ENCODE measurements at places on chromosomes 2 and 18.

DNA sequence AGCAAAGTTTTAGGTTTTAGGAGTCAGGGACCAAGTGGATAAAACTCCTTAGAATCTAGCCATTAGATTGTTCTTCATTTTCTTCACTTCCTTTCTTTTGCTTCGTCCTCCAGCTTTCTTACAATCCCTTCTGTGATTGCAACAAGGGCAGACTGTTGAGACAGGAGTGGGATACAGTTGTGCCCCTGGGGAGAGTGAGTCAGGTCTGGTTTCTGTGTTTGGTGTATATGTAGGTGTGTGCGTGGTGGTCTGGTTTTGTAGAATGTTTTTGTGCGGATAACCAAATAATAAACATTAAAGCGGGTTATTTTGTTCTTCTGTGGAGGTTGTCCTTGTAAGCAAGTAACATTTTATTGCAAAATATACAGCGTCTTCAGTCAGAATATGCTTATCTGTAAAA is 7.3 kb downstream of the INSIG2 start:
- DNase-seq: no peak

DNA sequence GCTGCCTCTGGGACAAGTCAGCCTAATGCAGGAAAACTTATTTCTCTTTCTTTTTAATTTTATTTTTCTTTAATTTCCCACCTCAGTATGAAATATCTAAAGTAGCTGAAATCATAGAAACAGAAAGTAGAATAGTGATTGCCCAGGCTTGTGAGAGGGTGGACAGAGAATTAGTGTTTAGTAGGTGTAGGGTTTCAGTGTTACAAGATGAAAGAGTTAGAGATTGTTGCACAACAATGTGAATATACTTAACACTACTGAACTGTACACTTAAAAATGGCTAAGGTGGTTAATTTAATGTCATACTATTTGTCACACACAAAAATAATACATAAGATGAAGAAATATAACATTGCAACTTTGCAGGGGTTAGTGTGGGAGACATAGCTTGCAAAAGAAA is 80.8 kb downstream of the NAT8 start:
- DNase-seq: no peak

- no peak for DNase-seq
Observed at GRCh38 chr18:38900445-38900844, 1334.8 kb upstream of the CELF4 start.

DNA sequence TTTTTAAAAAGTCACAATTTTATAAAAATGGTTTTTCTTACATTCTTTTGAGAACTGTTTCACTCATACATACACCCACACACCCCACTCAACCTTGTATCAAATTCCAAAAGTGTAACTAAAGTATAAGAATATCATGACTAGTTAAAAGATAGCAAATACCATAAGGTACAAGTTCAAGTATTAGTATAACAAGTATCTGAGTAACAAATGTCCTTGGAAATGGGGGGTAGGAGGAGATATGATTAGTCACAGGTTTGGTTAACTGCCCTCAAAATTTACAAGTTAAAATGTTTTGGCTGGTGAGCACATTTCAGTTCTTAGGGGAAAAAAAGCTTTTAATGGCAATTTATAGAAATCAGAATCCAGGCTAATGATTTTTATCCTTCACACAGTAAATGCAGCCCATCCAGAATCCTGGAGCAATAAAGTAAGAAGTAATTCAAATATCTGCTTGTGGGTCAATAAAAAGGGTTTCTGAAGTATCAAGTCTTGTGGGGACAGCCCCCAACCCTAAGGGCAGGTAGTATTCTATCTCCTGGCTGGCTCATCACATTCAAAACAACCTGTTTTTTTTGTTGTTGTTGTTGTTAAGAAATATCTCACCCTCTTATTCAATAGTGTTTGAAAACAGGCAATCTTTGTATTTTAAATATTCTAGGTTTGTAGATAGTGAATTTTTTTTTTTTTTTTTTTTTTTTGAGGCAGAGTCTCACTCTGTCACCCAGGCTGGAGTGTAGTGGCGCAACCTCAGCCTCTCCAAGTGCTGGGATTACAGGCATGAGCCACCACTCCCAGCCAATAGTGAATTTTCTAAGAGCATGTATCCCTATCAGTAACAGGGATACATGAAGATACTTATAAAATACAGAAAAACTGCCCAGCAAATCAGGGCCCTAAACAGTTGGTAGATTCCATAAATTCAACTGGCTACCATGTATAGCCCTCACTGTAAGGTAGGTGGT is 14.5 kb downstream of the IAH1 start:
- no peak for DNase-seq

DNA sequence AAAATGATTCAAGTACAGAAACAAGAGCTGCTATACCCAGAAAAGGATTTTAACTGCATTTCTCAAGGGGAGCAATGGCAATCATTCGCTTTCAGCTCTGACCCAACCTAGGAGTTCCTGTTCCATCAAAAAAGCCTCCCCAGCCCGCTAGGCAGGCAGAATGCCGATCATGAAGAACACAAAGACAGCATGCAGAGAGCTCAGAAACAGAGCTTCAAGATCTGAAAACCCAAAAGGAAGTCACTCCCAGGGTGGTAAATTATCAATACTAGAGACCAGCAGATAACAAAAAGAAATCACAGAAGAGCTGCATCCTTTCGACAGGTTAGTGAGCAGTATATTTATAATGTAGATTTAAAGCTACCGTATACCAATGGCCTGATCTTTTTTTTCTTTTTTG is 84.8 kb upstream of the CRIM1 start:
- DNase-seq: no peak

- no peak for DNase-seq
Observed at GRCh38 chr2:3433776-3434400, 54.4 kb downstream of the TRAPPC12 start.

- no peak for DNase-seq
Observed at GRCh38 chr2:50943791-50944190, 88.1 kb downstream of the NRXN1 start.

DNA sequence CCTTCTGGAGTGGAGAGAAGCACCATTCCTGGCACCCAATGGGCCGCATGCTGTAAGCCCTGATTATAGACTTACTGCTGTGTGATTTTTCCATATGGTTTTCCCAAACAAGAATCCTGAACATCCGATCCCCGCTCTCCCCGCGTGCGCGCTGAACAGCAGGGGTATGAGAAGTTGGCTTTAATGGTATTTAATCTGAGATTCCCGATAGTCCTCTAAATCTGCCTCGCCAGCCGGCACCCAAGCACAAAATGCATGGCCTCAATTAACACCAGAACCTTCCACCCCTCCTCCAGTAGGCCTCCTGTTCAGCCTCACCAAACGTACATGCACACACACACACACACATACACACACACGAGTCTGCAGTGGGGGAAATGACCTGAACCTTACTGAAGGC is 480.3 kb downstream of the BCL11A start:
- no peak for DNase-seq

GRCh38 chr2:98037206-98037605 is 41.5 kb upstream of the TMEM131 start:
- DNase-seq: no peak

- no peak for DNase-seq
Observed at GRCh38 chr2:23549821-23550530, 165.0 kb downstream of the KLHL29 start.

- no peak for DNase-seq
Observed at GRCh38 chr2:84781942-84782716, 98.8 kb downstream of the TRABD2A start.

DNA sequence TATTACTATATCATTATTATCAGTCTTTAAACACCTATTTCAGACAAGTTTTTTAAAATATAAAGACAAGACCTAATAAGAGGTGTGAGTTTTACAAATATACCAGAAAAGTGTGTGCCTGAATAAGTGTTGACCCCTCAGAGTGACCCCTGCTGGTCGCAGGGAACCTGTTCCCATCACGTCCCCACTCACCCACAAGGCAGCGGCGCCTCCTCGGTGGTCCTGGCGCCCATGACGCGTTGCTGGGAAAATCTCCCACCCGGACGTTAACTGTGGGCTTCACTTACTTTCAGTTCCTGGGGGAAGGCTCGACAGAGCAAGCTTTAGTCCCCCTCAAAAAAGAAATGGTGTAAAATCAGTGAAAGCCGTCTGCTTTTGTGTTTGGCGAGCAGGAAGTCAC is 93.5 kb downstream of the TMEM18 start:
- DNase-seq: no peak

GRCh38 chr2:84442888-84443287 is 16.2 kb downstream of the SUCLG1 start:
- DNase-seq: no peak

DNA sequence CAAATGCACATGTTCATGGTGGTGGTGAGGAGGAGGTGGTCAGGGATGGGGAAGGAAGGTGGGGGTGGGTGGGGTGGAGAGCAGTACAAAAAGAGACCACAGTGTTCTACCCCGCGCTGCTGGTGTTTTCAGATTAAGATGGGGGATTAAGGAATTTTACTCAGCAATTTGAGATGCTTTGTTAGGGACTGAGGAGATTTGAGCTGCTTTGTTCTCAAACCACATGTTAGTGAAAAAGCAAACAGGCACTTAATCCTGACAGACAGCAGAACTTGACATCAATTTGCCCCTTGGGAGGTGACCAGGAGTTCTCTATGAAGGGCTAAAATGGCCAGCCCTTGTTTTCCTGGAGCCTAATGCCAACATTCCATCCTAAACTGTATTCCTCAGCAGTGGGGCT is 244.5 kb downstream of the MEIS1 start:
- DNase-seq: no peak

DNA sequence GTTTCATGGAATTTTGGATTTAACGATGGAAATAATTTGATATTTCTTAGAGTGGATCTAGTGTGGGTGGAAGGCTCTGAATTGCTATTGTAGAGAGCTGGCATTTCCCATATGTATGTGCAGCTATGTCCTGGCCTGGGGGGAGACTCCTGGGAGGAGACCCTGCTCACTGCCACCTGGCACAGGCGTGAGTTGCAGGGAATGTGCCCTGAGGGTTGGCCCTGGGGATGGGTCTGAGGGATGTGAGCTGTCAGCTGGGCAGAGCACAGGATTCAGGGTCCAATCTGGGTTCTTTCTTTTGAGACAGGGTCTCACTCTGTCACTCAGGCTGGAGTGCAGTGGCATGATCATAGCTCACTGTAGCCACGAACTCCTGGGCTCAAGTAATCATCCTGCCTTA is 120.2 kb downstream of the CLIP4 start:
- no peak for DNase-seq

DNA sequence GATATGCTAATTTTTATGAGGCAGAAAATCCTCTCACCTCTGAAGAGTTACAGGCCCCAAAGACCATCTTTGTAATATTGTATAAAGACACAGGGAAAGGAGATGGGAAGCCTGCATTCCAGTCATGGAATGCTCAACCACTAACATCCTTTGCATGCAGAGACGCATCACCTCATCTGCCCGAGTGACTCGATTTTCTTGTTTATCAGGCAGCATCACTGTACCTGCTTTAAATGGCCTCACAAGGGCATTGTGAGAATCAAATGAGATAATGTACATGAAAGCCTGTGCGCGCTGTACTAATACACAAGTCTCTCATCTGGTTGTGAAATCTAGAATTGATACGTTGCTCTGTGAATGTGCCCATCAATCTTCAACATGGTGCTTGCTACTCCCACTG is 10.2 kb upstream of the TMEM247 start:
- no peak for DNase-seq

GRCh38 chr2:127351603-127352002 is 36.2 kb downstream of the MAP3K2 start:
- DNase-seq: no peak

DNA sequence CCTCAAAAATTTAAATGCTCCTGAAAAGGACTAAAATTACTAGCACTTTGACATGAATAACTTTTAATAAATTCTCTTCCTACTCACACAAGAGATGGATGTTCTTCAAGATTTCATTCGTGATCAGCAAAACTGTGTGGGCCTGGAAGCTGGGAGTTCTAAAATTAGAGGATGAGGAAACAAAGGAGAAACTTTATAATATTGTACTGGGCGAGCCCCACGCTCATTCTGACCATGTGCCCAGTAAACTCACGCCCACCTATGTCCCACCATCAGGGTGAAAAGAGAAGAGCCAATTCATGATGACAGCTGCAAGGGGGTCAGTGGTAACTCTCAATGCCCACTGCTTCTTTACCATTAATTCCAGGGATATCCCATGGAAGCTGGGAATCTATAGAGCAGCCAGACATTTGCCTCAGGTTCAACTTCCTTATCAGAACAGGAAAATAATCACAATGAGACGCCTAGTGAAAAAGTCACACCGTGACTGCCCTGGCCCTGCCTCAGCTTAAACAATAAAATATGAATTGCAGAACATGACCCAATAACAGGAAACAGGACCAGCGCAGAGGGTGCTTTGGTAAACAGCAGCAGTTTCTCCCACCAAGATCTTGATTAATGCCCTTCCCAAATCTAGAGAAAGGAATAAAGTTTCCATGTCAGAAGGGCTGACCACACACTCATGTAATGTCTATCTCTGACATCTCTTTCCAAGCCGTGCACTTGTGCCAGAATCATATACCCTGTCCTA is 438.6 kb downstream of the TXNL1 start:
- no peak for DNase-seq

DNA sequence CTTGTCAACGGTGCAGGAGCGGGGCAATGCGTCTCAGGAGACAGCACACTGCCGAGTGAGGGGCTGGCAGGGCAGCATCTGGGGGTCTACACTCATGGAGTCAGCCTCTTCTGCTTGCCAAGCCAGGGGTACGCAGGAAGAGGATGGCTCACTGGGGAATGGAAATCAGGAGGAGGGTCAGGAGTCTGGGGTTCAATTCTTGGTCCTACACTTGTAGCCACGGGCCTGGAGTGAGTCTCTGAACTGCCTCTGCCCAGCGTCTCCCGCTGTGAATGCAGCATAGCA is 70.0 kb downstream of the CAPN13 start:
- DNase-seq: no peak

- no peak for DNase-seq
Observed at GRCh38 chr18:3089579-3089978, 76.6 kb upstream of the LPIN2 start.

- DNase-seq: no peak
Observed at GRCh38 chr18:77559274-77559910, 309.7 kb downstream of the GALR1 start.

- no peak for DNase-seq
Observed at GRCh38 chr2:239411117-239411516, 10.3 kb upstream of the HDAC4 start.
